ENCODE measurements at places on chromosomes 3 and 15.

DNA sequence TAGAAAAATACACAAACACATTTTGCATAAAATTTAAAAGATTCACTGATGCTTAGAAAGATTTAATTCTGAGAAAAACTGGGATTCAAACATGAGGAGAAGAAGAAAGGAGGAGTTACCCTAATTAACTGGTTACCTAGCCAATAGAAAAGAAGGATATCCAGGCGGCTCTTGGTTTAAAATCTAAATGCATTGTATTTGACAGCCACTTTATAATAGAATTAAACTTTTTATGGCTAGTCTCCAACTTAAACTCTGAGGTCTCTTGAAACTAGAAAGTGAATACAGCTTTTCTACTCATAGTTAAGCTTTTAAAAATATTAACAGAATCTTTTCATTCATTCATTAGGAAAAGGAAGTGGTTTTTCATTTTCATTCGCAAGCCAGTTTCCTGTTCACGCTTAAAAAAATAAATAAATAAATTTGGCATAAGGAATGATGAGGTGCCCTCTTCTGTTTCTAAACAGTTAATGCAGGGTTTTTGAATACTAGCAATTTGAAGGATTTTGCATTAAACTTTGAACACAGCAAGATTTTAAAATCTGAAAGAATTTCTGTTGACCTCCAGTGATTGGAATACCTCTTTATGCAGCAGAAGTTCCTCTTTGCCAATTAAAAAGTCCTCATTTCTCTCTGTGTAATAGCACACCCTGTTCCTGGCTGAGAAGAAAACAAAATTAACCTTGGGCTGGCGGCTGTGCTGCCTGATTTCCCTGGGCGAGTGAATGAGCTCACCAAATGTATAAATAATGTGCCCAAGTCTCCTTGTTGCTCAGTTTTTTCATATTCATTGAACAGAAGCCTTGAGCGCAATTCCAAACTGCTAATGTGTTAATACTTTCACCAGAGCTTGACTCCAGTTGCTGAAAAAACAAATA is 105.1 kb downstream of the ZMAT3 start:
- no peak for DNase-seq

- DNase-seq = no peak
These were observed 17.3 kb downstream of the GJD2 start for GRCh38 chr15:34737477-34737876.

GRCh38 chr3:14391033-14391432 is 11.4 kb upstream of the SLC6A6 start:
- DNase-seq = no peak

- DNase-seq = no peak
These were observed 300.1 kb upstream of the PROK2 start for GRCh38 chr3:72085036-72085435.

GRCh38 chr3:89221924-89222323 is 114.5 kb downstream of the EPHA3 start:
- DNase-seq = no peak

GRCh38 chr15:35445891-35446290 is 100.1 kb downstream of the DPH6 start:
- DNase-seq = no peak

DNA sequence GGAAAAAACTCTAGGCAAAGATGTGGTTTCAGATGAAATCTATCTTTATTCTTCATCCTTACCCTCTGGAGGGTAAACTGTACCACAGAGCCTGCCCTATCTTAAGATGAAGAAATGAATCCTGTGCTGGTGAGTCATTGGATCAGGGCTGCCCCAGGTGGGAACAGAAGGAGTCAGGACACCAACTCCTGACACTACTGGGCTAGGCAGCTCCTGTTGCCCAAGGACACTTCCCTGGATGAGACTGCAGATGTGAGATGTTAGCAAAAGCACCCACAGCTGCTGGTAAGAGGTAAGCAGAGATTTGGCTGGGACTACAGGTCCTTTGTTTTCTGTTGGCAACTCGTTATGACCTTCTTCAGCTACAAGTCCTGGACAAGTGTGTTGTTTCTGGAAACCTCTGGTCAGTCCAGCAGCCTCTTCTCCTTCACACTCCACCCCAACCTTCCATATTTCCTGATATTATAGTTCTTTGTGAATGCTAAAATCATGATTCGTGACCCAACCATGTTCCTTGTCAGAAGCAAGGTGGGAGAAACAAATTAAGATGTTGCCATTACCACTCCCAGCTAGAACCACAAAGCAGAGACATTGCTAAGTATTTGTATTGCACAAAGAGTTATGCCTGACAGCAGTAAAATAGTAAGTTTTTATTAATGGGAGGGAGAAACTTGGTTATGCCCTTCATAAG is 104.2 kb upstream of the TGFBR2 start:
- no peak for DNase-seq

DNA sequence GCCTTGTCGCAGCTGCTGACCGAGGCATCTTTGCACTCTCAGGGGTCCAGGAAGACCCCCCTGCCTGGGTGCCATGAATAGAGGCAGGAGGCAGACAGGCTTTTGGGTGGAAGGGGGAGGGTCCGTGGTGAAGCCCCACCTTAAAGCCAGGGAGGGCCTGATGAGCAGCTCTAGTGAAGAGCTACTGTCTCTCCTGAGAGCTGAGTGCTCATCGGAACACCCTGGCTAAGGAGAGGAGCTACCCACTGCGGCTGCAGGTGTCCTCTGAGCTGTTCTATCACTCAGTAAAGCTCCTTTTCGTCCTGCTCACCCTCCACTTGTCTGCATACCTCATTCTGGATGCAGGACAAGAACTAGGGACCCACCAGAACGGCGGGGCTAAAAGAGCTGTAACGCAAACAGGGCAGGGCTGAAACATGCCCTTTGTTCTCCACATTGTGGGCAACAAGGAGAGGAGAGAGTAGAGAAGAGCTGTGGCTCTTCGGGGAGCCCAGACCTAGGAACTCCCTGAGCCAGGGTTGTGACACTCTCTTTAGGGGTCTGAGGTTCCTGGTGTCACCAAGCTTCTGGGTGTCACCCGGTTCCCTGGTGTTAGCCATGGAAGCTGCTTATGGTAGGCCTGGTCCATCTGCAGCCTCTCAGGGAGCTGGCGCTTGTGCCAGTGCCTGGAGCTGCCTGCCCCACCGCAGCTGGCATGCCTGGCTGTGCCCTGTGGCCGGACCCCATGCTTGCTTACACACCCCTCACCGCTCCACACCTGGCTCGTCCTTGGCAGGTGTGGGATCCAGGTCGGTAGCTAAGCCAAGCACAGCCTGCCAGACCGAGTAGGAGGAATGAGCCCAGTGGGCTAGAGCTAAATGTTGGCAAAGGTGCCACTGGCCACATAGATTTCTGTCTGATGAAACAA is 26.2 kb upstream of the TFG start:
- DNase-seq = no peak

GRCh38 chr15:82570721-82571508 is 30.7 kb upstream of the RPS17 start:
- no peak for DNase-seq

GRCh38 chr3:197420115-197420514 is 121.7 kb upstream of the DLG1 start:
- DNase-seq = no peak
